ENCODE measurements at places on chromosomes 7 and 10.

DNA sequence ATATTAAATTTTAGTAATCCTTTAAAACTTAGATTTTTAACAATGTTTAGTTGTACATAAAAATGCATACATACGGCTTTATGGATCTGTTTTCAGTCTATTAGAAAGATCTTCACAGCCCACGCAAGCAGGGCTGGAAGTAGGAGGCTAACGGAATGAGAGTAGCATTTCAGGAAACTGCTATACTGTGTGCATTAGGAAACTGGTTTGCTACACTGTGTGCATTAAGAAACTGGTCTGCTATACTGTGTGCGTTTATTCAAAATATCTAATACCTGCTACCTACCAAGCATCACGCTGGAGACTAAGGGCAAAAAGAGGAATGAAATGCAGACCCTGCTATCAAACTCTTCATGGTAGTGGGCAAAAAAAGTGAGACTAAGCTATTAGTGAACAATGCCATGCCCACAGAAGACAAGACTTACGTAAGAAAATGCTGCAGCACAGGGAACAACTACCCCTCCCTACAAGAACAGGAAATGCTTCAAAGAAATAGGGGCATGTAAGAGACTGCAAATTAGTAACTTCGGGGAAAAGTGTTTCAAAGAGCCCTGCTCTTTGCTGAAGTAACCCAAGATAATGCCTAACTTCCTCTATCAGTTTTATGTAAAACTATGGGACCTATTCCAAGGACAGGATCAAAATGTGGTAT, 11.3 kb downstream of the RAB11FIP2 start:
- no peak for DNase-seq

DNA sequence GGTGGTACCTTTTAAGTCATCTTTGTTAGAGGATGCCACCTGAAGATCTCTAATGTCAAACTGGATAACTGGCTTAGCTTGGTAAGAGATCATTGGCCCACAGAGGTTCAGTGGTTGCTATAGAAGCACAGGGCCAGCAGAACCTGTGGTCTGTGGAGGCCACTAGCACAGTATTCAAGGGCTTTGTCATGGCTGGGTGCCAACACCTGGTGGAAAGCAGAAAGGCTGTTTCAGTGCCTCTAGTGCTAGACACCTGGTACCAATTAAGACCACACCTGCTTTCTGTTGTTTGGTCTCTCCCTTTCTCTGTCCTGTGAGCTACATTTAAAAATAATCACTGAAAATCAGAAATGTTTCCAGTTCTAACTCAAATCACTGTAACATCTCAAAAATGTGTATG, 10.0 kb upstream of the PCGF5 start:
- no peak for DNase-seq

- no peak for DNase-seq
Observed at GRCh38 chr7:27198871-27199801, 755 bp downstream of the HOXA13 start.

GRCh38 chr10:101614663-101615524, 26.8 kb downstream of the DPCD start:
- DNase-seq = no peak

DNA sequence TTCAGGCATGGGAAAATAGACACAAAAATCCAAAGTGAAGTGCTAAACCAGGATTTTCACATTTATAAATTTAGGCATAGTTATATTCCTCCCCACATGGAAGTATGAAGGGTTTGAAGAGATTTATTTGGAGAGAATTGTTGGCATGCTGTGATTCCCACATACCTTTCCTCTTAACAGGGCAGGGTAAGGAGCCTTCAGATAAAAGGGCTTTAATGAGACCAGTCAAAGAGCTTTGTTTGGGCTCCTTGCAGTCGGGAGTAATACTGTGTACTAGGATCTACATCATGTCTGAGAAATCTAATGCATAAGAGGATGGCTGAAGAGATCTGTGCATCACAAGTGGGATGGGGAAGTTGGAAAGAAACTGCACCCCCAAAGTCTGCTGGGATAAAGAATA, 140.8 kb upstream of the PTN start:
- no peak for DNase-seq

GRCh38 chr10:28811639-28812349, 134.5 kb downstream of the BAMBI start:
- DNase-seq = no peak

DNA sequence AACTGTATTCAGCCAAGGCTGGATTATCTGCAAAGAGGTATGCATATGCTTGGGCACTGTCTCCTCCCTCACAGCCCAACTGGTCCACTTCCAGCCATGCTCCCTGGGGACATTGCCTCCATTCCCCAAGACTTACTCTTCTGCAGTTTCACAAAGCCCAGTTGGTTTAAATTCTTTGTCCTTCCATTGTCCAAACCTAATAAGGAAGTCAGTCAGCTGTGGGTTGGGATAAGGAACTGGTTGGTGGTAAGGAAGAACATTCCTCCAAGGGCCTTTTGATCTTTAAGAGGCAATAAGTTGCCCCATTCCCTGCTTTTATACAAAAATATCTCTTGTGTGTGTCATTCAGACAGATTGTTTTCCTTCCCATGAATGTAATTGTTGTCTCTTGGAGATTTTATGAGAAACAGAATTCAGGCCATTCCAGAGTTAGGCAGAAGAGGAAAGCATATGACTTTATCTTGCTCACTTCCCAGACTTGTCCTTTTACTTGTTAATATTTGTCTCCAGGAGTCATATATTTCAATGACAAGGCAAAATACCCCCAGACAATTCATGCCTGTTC, 673.7 kb downstream of the SUGCT start:
- DNase-seq = no peak

DNA sequence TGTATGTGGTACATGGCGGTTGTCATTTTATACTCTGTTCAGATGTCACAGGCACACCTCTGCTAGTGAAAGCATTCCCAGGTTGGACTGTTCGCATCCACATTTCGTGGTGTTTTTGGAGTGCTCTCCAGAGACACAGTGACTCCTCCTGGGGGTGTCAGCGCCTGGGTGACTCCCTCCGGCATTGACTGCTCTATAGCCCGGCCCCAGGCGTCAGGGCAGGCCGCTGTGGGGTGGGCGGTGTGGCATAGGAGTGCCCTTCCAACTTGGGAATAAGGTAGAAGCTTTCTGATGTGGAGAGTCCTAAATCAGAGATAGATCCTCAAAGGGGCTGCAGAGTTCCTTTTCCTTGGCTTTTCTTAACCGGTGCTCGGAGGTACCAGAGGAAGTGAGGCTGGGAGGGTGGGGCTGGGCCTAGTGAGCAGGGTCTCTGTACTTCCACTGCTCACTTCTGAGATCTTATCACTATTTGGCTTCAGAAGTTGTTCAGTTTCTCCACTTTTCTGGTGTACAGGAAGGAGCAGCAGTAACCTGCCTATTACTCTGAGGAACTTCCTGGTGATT, 32.3 kb downstream of the CCNY start:
- DNase-seq = no peak

GRCh38 chr7:87628780-87629569, 777 bp downstream of the RUNDC3B start:
- peak; percentile 11 for DNase-seq

- no peak for DNase-seq
Observed at GRCh38 chr10:103680869-103681236, 174.5 kb downstream of the SH3PXD2A start.

DNA sequence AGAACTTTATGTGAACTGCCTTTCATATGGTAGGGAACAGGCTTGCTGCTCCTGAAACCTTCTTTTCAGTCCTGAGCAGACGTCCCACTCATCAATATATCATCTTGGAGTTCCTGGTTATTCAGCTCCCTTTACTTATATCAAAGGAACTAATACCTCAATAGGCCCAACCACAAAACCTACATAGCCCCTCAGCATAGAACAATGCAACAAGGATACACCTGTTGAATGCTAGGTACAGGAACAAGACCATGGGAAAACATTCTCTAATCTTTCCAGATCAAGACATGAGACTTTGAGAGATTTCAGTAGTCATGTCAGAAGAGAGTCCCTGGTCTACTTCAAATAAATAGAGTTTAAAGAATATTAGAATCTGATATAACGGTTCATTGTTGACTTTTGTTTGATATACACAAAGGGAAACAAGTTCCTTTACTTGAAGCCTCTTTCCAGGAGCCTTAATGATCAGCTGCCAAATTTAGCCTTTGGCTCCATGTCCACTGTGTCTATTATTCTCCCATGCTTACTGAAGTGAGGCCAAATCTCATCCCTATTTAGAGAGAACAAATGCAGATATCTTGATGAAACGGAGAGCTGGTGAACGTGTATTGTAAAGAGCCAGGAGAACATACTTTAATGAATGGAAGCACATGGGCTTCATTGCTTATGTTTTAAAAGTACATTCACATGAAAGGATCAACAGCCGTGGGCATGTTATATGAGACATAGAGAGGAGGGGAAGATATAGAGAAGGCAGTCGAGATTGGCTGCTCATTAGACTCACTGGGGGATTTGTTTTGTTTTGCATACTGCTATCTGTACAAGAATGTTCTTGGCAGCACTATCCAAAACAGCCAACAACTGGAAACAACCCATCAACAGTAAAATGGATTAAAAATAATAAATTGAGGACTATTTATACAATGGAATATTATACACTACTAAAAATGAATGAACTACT, 9.5 kb downstream of the RHOBTB1 start:
- DNase-seq = no peak

GRCh38 chr10:16863766-16864165, 46.5 kb upstream of the RSU1 start:
- no peak for DNase-seq

- DNase-seq = no peak
Observed at GRCh38 chr7:94450044-94450697, 55.5 kb downstream of the COL1A2 start.

GRCh38 chr7:85806321-85806720, 619.5 kb upstream of the SEMA3D start:
- DNase-seq = no peak

DNA sequence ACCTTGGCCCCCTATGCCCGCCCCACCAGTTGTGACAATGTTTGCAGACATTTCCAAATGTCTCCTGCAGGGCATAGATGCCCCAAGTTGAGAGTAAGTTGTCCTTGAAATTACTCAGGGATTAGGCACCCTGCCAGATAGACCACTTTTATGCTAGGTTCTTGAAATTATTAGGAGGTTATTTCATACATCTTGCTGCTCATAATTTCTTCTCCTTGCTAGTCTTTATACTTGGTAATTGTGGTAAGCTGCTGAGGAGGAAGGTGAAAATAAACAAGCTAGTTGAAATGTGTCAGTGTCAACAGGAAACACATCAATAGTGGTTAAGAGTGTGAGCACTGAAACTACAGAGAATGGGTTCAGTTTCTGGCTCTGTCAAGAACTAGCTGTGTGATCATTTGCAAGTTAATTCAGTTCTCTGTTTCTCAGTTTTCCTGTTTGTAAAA, 63.7 kb upstream of the AOAH start:
- no peak for DNase-seq
